ENCODE measurements at places on chromosomes 5 and 9. TPM values are rescaled to one million over a fixed set of nuclear protein-coding genes. Genes with fewer than 3 reads are reported as not detected.

Gene HSD17B3
- not detected for total RNA-seq

Gene NOL8
- total RNA-seq: 66.9 TPM

- DNase-seq: no peak
Measured at GRCh38 chr5:116035123-116035522, 2.9 kb downstream of the ARL14EPL start.

Gene CARD9
- total RNA-seq: 1.3 TPM

Gene ADGRD2
- total RNA-seq: not detected

- no peak for DNase-seq
Measured at GRCh38 chr5:1474183-1474839, 29.1 kb upstream of the SLC6A3 start.

Gene GCNT4
- 2.8 TPM for total RNA-seq

Gene CPEB4
- total RNA-seq: 11.8 TPM

GRCh38 chr9:115133649-115134048 lies 15.7 kb upstream of the TNC start:
- DNase-seq: no peak

DNA sequence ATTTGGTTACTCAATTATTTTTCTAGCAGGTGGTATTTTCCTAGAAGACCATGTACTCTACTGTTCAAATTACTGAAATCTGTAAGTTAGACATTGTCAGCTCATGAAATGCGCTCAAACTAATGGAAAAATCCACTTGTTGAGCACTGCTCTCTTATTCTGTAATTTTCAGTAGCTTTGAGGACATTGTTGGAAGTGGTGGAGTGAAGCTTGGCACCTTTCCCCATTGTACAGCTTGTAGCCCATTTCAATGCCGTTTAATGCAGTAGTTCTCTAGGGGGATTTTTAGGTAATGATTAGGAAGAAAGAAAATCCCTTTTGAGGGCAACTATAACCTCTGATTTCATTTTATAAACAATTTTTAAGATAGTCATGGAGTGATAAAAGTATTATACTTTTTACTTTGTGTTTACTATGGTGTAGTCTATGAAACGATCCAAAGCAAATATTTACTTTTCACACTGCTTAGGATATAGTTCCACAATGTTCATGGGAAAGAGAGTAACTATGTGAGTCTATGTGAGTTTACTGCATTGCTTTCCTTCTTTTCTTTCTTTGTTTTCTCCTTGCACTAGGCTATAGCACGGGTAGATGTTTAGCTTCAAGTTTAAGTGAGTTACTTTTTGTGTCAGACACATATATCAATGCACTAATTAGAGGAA lies 165.8 kb upstream of the ANKH start:
- DNase-seq: no peak

DNA sequence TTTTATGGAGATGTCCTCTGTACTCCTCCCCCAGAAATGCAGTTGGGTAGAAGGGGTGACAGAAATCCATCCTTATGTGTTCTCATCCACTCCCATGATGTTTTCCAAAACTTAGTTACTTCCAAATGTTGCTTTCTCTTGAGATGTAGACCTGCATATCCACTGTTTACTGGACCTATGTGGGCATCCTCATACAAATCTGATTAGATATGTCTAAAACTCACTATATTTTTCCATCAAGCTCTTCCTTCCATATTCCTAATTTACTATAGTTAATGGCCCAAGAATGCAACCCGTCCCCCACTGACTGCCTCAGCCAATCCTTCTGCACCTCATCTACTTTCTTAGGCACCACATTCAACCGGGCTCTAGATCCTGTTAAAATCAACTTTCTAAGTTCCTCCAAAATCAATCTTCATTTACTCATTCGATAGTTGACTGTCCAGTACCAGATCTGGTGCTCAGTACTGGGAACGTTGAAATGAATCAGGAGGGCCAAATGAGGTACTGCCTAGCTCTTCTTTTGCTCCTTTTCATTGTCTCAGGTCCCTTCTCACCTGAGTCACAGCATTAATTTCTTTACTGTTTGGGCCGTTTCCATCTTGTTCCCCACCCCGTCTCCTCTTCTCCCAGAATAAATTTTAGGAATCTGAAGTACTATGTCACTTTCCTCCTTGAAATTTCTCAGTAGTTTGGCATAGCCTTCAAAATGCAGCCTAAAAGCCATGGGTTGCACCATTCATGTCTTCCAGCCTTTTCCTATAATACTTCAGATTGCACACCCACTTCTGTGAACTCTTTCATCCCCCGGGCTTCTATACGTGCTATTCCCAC lies 7.9 kb downstream of the PLK2 start:
- no peak for DNase-seq

DNA sequence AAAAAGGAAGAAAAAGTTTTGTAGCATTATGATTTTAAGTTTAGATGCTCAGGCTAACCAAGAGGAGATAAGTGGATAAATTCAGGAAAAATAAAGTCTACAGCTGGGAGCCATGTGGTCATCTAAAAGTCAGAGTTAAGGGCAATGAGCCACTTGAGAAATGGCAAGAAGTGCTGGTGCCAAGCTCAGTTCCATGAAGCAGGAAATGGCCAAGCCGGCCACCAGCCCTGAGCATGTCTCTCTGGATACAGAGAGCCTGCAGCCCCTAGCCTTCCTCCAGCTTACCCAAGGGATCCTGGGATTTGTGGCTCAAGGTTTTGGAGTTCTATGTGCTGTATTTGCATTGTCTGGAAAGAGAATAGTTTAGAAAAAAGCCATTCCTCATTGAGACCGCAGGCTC lies 12.2 kb upstream of the S1PR3 start:
- no peak for DNase-seq

Gene NEUROG1
- not detected for total RNA-seq

DNA sequence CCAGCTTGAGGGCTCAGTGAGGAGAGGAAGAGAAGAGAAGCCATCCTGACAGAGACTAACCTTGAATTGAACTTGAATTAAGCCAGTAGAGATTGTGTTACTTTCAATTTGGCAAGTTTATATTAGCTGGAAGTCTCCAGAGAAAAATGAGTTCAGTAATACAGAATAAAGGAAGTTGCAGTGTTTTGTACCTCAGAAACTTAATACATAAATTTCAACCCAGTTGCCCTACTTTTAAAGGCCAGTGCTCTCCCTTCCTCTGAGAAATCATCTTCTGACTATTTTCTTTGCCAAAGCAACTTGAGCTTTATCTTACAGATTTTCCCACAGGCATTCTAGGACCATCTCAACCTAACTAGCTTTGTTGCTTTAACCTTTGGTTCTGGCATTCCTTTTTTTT lies 231.0 kb upstream of the GAS1 start:
- no peak for DNase-seq

Gene GIN1
- 11.1 TPM for total RNA-seq

- no peak for DNase-seq
Measured at GRCh38 chr9:3474821-3475220, 51.0 kb downstream of the RFX3 start.

GRCh38 chr9:77827104-77827784 lies 179.1 kb upstream of the GNA14 start:
- no peak for DNase-seq

DNA sequence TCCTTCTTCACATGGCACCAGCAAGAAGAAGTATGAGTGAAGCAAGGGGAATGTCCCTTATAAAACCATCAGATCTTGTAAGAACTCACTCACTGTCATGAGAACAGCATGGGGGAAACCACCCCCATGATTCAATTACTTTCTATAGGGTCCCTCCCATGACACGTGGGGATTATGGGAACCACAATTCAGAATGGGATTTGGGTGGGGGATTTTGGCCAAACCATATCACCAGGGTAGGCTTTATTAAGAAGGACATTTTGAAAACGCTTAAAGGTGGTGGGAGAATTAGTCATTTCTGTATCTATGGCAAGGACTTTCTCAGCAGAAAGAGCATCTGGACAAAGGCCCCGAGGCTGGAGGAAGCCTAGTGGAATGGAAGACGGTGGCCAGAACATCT lies 100.2 kb upstream of the ADAMTS16 start:
- DNase-seq: no peak

Gene PGM5
- not detected for total RNA-seq

DNA sequence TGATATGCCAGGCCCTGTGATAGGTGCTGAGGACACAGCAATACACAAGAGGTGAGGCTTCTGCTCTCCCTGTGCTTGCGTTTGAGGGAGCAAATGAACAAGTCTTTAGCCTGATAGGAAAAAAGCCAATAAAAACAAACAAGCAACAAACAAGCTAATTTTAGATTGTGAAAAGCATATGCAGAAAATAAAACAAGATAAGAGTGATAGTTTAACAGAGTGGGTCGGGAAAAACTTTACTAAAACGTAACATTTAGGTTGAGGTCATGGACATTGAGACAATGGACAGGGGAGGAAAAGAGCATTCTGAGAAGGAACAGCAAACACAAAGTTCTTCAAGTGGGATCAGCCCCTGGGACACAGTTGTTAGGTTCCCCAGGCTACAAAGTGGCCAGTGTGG lies 4.3 kb downstream of the SMIM3 start:
- no peak for DNase-seq

- DNase-seq: peak; percentile 71
Measured at GRCh38 chr9:131678499-131679111, 61.3 kb downstream of the RAPGEF1 start.

- no peak for DNase-seq
Measured at GRCh38 chr5:66553916-66554575, 42.1 kb upstream of the MAST4 start.

- DNase-seq: peak; percentile 48
Measured at GRCh38 chr9:32378993-32379729, 5.3 kb upstream of the ACO1 start.

DNA sequence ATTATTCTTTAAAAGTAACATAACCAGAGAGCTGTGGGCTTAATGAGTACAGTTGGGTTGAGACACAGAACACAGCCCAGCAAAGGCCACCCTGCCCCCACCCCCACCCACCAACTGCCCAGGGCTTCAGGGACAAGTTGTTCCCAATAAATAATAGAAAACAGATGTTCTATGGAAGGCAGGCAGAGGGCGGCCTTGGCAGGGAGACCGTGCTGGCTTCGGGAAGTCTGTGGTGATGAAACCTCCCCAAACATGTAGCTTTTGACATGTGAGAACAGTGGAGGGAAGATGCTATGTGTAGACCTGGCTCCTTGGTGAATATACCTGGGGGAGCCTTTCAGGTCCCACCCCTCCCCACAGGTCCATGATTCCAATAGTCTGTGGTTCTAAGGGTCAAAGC lies 10.0 kb downstream of the TRAF1 start:
- no peak for DNase-seq

DNA sequence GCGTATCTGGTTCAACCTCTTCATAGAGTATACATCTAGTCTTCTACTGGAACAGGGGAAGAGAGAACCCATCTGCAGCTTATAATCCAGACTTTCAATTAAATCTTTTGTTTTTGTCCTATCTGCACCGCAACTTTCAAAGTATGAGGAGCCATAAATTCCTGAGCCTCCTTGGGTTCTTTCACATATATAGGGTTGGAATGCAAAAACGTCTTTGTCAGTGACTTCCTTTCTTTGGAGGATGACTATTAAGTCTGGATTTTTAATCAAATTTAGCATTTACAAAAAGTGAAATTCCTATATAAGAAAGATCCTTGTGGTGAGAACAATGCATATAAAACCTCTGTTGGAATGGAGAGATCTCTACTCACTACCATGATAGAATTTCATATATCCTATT lies 370.8 kb downstream of the TMEM38B start:
- DNase-seq: no peak

Gene CEL
- 9.3 TPM for total RNA-seq

DNA sequence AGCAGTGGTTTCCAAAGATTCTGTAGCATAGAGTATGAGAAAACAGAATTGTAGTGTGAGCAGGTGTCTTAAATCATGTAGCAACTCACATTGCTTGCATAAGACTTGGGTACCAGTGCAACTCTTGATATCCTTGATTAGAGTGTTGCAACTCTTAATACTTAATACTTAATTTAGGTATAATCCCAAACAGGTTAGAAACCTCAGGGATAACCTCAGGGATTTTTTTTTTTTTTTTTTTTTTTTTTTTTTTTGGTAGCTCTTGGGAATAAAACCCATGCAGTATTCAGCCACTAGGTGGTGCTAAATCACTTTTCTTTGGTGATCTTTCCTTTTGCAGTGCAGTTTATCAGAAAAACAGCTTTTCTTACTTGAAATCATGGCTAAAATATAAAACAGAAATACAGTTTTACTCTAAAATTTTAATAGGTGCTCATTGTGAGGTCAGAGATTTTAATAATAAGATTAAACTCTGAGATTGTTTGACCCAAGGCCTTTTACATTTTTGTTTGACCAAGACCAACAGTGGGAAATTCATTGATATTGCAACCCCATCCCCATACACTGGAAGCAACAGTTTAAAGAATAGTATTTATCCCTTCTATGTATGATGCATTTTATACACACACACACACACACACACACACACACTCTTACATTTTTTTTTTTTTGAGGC lies 55.3 kb downstream of the ERAP1 start:
- no peak for DNase-seq

GRCh38 chr5:124515497-124516245 lies 230.8 kb downstream of the ZNF608 start:
- DNase-seq: no peak

Gene TAF1L
- total RNA-seq: not detected

DNA sequence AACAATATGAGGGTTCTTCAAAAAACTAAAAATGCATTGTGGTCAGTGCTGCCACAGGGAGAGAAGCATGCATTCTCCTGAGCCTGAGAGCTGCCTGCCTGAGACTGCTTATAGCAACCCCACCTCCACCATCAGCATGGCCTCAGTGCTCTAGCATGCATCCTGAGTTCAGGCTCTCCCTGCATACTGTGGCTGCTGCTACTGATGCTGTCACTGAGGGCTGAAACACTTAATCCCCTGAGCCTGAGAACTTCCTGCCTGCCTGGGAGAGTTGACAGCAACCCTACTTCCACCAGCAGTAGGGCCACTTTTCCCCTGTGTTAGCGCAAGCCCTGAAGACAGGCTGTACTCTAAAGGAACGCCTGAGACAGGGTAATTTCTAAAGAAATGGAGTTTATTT lies 206.0 kb downstream of the FBXO4 start:
- no peak for DNase-seq

- DNase-seq: no peak
Measured at GRCh38 chr5:165201771-165202518, 1696.5 kb downstream of the MAT2B start.

GRCh38 chr9:33264003-33264472 lies 470 bp downstream of the BAG1 start:
- DNase-seq: no peak

- DNase-seq: no peak
Measured at GRCh38 chr5:1341863-1342262, 3.0 kb downstream of the CLPTM1L start.

Gene NKD2
- 1.8 TPM for total RNA-seq

Gene PRRX2
- total RNA-seq: 1.7 TPM
